Effector memory CD4-positive, alpha-beta T cell (primary cell): ENCODE measurements at places on chromosomes 11 and 22.
A peak's percentile ranks its signal among the peaks of the same experiment; 100 is the strongest.

DNA sequence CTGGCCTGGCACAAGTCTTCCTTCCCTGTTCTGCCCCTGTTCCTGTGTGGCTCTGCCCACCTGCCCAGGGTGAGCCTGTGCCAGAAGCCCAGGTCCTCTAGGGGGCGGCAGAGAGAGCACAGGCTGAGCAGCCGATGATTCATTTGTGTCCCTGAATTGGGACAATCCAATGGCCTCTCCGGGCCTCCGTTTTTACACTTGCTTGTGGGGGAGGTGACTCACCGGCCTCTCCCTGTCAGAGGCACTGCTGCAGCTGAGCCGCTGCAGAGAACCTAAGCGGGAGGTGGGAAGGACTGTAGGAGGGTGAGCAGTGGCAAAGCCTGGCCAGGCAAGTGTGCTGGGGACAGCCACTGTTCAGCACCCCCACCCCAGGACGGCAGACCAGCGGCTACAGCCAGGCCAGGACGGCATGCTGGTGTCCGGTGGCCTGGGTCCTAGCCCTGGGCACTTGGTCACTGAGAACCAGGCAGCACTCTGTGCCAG lies 65.2 kb upstream of the LMO1 start:
- peaks cover 2% of the 10 kb centered on the region for H3K27me3 ChIP-seq
- no peak overlapping the region for H3K27ac ChIP-seq
- H3K4me3 ChIP-seq: no peak overlapping the region
- DNase-seq: no peak
- no peaks in the 10 kb centered on the region for H3K4me1 ChIP-seq

- no peak overlapping the region for H3K27ac ChIP-seq
- H3K36me3 ChIP-seq: no peaks in the 10 kb centered on the region
- H3K4me1 ChIP-seq: no peaks in the 10 kb centered on the region
- no peak overlapping the region for H3K4me3 ChIP-seq
Measured at GRCh38 chr11:116328391-116328790, 444.4 kb downstream of the BUD13 start.

DNA sequence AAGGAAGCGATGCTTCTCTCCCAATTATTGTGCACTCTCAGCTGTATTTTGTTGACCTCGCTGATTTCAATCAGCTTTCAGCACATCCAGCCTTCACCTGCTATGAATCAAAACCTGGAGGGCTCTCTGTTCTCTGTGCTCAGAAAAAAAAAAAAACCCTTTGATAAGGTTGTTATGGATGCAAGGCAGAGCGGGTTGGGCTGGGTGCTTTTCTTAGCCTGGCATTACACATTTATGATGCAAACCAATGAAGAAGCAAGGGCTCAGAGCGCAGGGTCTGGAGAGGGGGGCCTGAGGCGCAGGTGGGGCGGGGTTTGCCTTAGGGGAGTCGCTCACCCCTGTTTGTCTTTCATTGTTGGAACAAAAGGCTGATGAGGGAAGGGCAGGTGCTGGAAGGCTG lies 86.0 kb upstream of the CADM1 start:
- no peaks in the 10 kb centered on the region for H3K27me3 ChIP-seq
- no peak for DNase-seq
- no peak overlapping the region for H3K4me3 ChIP-seq
- no peaks in the 10 kb centered on the region for H3K4me1 ChIP-seq
- H3K36me3 ChIP-seq: no peaks in the 10 kb centered on the region
- no peak overlapping the region for H3K27ac ChIP-seq

DNA sequence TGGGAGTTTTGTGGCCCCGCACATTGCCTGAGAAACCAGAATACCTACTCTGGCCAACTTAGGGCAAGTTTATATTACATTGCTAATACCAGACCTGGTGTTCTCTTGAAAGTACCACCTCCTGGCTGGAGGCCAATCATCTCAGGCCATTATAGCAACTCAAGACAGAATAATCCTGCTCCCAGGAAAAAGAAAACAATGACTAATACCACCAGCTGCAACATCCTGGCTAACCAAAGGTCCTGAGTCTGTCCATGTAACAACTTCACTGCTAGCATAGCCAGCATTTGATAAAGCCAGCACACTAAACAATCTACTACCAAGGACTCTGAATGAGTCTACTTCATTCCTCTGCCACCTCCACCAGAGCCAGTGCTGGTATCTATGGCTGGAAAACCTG lies 1298.7 kb upstream of the CNTN5 start:
- DNase-seq: no peak
- H3K4me1 ChIP-seq: no peaks in the 10 kb centered on the region
- H3K27me3 ChIP-seq: no peaks in the 10 kb centered on the region
- H3K27ac ChIP-seq: no peak overlapping the region
- no peak overlapping the region for H3K4me3 ChIP-seq
- no peaks in the 10 kb centered on the region for H3K36me3 ChIP-seq

DNA sequence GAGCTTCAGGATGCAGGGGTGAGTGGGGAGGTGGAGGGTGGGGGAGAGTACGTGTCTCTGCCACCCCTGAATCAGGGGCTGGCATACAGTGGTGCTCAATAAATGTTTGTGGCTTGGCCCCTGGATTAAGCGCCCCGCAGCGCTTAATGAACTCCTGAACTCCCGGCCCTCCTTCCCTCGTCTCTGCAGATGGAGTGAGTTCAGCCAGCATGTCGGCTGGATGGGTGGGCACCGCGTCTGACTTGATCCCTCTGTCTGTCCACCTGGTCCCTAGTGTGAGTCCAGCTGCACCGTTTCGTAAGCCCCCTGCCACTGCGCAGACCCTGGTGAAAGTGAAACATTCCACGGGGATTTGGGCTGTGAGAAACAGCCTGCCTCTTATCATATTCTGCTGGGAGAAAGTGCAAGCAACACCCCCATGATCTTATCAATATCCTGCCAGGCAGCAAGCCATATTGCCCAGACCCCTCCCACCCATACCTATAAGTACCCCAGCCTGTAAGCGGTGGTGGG lies 12.0 kb upstream of the MRGPRD start:
- H3K27ac ChIP-seq: no peak overlapping the region
- H3K36me3 ChIP-seq: no peaks in the 10 kb centered on the region
- no peak overlapping the region for H3K4me3 ChIP-seq

DNA sequence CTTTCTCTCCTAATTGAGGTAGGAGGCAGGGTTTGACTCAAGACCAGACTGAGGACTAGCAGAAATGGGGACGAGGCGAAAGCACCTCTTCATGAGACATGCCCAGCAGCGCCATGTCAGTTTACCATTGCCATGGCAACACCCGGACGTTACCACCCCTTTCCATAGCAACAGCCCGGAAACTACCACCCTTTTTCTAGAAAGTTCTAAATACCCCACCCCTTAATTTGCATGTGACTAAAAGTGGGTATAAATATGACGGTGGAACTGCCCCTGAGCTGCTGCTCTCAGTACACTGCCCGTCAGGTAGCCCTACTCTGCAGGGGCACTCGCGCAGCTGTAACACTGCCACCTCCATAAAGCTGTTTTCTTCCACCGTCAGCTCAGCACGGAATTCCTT lies 5.9 kb upstream of the RAC2 start:
- H3K27me3 ChIP-seq: no peaks in the 10 kb centered on the region
- peaks cover 3% of the 10 kb centered on the region for H3K4me1 ChIP-seq
- H3K4me3 ChIP-seq: no peak overlapping the region
- no peaks in the 10 kb centered on the region for H3K36me3 ChIP-seq
- H3K27ac ChIP-seq: no peak overlapping the region

DNA sequence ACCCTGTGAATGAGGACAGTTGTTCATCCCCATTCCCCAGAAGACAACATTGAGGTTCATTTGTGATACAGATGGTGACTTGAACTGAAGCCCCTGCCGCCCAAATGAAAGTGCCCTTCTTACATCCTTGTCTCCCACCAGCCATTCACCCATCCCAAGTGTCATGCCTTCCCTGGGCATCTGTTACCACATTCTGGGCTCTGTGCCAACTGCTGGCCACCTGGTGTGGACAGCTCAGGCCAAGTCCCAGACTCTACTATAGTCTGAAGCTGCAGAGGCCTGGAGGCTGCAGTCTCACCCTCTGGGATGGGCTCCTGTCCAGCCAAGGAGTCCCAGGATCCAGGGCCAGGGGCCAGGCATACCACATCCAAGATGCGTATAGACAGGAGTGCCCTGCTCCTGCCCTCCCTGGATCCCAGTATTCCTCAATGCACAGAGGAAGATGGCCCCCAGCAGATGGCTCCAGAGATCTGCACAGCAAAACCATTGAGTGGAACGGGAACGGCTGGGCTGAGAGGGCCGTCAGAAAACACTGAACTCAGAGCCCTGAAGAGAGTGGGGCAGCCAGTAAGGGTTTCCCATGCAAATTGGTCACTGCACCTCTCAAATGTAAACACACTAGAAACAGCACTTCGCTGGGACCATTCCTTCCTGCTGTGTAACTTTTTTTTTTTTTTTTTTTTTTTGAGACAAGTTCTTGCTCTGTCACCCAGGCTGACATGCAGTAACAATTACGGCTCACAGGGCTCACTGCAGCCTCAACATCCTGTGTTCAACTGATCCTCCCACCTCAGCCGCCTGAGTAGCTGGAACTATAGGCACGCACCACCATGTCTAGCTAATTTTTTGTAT lies 22.8 kb downstream of the ARRB1 start:
- no peak overlapping the region for H3K4me3 ChIP-seq
- no peaks in the 10 kb centered on the region for H3K36me3 ChIP-seq
- H3K27me3 ChIP-seq: no peaks in the 10 kb centered on the region
- H3K4me1 ChIP-seq: peaks cover 27% of the 10 kb centered on the region

- no peak overlapping the region for H3K4me3 ChIP-seq
- H3K27ac ChIP-seq: peak overlapping the region; percentile 61
- no peaks in the 10 kb centered on the region for H3K27me3 ChIP-seq
- peaks cover 13% of the 10 kb centered on the region for H3K4me1 ChIP-seq
- no peak for DNase-seq
- no peaks in the 10 kb centered on the region for H3K36me3 ChIP-seq
Measured at GRCh38 chr22:23118647-23119493, 22.9 kb downstream of the RSPH14 start.

DNA sequence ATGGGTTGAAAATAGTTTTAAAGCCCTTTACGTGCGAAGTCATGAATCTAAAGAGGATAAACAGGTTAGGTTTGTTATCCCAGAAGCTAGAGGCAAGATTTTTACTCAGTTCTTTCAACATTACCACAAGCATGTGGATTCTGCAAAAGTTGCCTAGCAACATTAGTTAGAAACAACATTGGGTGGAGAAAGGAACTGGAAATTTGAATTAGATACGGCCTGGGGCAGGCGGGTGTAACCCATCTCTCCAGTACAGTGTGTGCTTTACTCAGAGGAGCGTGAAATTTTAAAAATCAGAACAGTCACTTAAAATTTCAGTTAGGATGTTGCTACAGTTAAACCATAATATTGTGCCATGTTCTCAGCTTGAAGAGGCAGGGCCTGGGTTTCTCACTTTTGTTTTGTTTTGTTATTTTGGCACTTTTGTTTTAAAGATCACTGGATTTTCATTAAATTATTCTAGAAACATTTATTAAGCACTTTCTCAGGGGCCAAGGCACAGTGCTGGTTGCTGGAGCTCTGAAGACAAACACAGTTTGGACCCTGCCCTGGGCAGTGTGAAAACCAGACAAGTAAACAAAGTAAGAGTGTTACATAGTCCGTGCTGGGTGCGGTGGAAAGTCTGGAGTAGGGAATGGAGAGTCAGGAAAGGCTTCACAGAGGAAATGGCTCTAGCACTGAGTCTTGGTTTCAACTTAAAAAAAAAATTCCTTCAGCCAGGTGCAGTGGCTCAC lies 4.4 kb upstream of the WEE1 start:
- H3K4me3 ChIP-seq: no peak overlapping the region
- no peaks in the 10 kb centered on the region for H3K4me1 ChIP-seq
- no peak for DNase-seq
- no peaks in the 10 kb centered on the region for H3K27me3 ChIP-seq

GRCh38 chr11:130094614-130095013 lies 24.9 kb downstream of the APLP2 start:
- H3K36me3 ChIP-seq: no peaks in the 10 kb centered on the region
- no peaks in the 10 kb centered on the region for H3K27me3 ChIP-seq
- H3K4me3 ChIP-seq: no peak overlapping the region
- H3K27ac ChIP-seq: no peak overlapping the region

DNA sequence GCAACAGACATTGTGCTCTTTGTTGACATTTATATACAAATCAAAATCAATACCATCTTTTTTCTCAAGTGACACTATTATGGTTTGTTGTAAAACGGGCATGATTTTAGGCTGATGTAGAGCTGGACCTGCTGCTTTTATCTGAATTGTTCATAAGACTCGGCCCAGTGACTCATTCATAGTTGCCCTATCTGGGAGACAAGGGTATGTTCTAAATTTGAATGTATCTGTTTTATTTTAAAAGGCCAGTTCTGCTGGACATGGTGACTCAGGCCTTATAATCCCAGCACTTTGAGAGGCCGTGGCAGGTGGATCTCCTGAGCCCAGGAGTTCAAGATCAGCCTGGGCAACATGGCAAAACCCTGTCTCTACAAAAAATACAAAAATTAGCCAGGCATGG lies 39.3 kb downstream of the CEP295 start:
- H3K36me3 ChIP-seq: peaks cover 32% of the 10 kb centered on the region
- DNase-seq: no peak
- no peaks in the 10 kb centered on the region for H3K27me3 ChIP-seq
- no peak overlapping the region for H3K27ac ChIP-seq
- H3K4me1 ChIP-seq: no peaks in the 10 kb centered on the region

GRCh38 chr11:124934862-124935547 lies 842 bp downstream of the HEPACAM start:
- no peak overlapping the region for H3K4me3 ChIP-seq
- no peaks in the 10 kb centered on the region for H3K4me1 ChIP-seq
- DNase-seq: no peak
- H3K27ac ChIP-seq: no peak overlapping the region
- no peaks in the 10 kb centered on the region for H3K36me3 ChIP-seq

DNA sequence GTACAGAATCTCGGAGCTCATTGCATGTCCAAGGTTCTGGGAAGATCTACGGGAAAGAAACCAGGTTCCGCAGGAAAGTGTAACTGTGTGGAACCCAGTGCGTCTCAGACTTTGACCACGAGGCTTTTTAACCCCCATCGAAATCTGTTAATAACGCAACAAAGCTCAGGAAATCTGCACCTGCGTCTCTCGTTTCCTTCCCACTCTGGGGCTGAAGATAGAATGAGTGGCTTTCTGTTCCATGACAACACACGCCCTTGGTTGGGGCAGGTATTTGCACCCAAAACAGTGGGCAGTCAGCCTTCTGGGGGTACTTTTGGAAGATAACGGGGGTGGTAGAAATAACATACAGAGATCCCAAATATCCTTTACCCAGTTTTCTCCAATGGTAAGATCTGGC lies 38.5 kb downstream of the ISX start:
- H3K4me1 ChIP-seq: no peaks in the 10 kb centered on the region
- DNase-seq: no peak

GRCh38 chr11:61833471-61833870 lies 5.4 kb downstream of the FADS2 start:
- H3K4me1 ChIP-seq: peaks cover 26% of the 10 kb centered on the region
- H3K27me3 ChIP-seq: peaks cover 9% of the 10 kb centered on the region
- DNase-seq: no peak
- H3K36me3 ChIP-seq: no peaks in the 10 kb centered on the region

GRCh38 chr11:69698362-69698761 lies 5.5 kb downstream of the FGF19 start:
- no peak overlapping the region for H3K27ac ChIP-seq
- H3K36me3 ChIP-seq: no peaks in the 10 kb centered on the region
- DNase-seq: no peak
- no peak overlapping the region for H3K4me3 ChIP-seq
- H3K27me3 ChIP-seq: peaks cover 14% of the 10 kb centered on the region
- no peaks in the 10 kb centered on the region for H3K4me1 ChIP-seq

GRCh38 chr11:13349046-13349445 lies 71.5 kb downstream of the BMAL1 start:
- peaks cover 11% of the 10 kb centered on the region for H3K4me1 ChIP-seq
- no peaks in the 10 kb centered on the region for H3K27me3 ChIP-seq
- H3K27ac ChIP-seq: no peak overlapping the region
- DNase-seq: no peak
- peaks cover 20% of the 10 kb centered on the region for H3K36me3 ChIP-seq
- no peak overlapping the region for H3K4me3 ChIP-seq
